ENCODE measurements at places on chromosomes 12 and 14. TPM values are rescaled to one million over a fixed set of nuclear protein-coding genes. Genes with fewer than 3 reads are reported as not detected.

The TAS2R8 gene
- total RNA-seq = not detected

GRCh38 chr12:84201976-84202375 lies 710.6 kb downstream of the SLC6A15 start:
- no peaks in the 10 kb centered on the region for H3K27me3 ChIP-seq
- no peaks in the 10 kb centered on the region for H3K4me1 ChIP-seq
- no peak overlapping the region for H3K4me3 ChIP-seq
- no peak for DNase-seq
- no peaks in the 10 kb centered on the region for H3K36me3 ChIP-seq

The MIS18BP1 gene
- total RNA-seq = 4.7 TPM

DNA sequence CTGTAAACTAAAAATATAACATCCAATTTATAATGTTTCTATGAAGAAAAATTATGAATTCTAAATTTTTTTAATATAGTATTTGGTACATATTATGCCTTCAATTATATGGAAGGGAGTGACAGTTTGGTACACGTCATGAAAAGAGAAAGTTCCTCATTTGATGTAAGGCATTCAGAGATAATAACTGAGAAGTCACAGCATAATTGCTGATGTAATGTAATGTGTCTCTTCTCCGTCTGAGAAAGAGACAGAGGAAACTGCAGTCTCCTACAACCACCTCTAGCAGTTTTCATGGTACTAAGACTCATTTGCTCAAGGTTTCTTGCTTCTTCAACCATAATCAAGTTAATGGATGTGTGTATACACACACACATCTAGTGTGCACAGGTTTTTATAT lies 2.3 kb upstream of the CD69 start:
- DNase-seq = no peak
- no peaks in the 10 kb centered on the region for H3K36me3 ChIP-seq
- H3K4me3 ChIP-seq = no peak overlapping the region
- no peaks in the 10 kb centered on the region for H3K27me3 ChIP-seq

The PUS7L gene
- 4.4 TPM for total RNA-seq

The HCAR1 gene
- not detected for total RNA-seq

GRCh38 chr14:80216818-80217217 lies 5.5 kb upstream of the DIO2 start:
- DNase-seq = no peak
- no peaks in the 10 kb centered on the region for H3K27me3 ChIP-seq
- peaks cover 2% of the 10 kb centered on the region for H3K4me1 ChIP-seq
- H3K27ac ChIP-seq = peak overlapping the region; percentile 11
- no peaks in the 10 kb centered on the region for H3K36me3 ChIP-seq

- H3K27ac ChIP-seq = no peak overlapping the region
- no peak overlapping the region for H3K4me3 ChIP-seq
- H3K4me1 ChIP-seq = no peaks in the 10 kb centered on the region
- DNase-seq = no peak
Measured at GRCh38 chr12:126474703-126475102, 1409.5 kb downstream of the AACS start.

DNA sequence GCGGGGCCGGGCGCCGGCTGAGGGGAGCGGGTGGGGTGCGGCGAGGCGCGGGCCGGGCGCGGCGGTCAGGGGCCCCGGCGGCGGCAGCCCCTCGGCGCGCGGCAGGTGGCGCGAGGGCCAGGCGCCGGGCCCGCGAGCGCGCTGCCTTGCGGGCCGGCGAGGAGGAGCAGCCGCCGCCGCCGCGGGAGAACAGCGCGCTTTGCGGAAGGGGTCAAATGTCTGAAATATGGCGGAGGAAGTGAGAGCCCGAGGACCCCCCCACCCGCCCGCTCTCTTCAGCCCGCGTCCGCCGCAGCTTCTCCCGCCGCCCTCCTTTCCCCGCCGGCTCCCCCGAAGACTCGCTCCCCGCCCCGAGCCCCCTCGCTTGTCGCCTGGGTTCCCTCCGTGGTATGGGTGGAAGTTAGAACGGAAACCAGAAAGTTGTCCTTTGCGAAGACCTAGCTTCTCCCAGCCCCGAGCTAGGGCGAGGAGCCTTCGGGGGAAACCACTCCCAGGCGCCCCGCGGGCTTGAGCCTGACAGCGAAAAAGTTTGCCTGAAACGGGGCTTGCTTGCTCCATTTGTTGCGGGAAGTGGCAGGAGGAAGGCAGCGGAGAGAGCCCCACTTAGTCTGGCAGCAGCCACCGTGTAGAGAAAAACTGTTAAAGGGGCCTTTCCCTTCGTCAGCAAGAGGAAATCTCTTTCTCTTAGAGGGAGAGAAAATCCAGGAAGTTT lies 551 bp downstream of the RAP1B start:
- no peaks in the 10 kb centered on the region for H3K27me3 ChIP-seq
- DNase-seq = peak; percentile 53
- no peaks in the 10 kb centered on the region for H3K36me3 ChIP-seq
- peaks cover 44% of the 10 kb centered on the region for H3K4me1 ChIP-seq

DNA sequence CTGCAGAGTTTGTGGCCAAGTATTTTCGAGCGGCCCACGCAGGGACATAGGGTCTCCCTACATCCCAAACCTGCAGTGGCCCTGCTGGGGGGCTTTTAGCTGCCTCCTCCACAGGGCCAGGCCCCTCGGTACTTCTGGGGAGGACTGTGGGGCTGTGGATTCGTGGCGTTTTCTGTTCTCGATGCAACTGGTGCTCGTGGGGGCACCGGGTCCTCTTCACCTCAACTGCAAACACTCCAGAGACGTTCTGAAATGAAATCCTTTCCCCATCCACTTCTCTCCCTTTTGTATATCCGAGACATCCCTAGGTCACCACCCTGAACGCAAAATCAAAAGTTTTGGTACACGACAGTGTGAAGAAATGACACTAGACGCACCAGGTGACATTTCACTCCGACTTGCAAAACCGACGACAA lies 2.3 kb downstream of the RFX4 start:
- no peaks in the 10 kb centered on the region for H3K36me3 ChIP-seq
- no peak overlapping the region for H3K27ac ChIP-seq
- H3K4me1 ChIP-seq = peaks cover 44% of the 10 kb centered on the region
- no peak overlapping the region for H3K4me3 ChIP-seq

DNA sequence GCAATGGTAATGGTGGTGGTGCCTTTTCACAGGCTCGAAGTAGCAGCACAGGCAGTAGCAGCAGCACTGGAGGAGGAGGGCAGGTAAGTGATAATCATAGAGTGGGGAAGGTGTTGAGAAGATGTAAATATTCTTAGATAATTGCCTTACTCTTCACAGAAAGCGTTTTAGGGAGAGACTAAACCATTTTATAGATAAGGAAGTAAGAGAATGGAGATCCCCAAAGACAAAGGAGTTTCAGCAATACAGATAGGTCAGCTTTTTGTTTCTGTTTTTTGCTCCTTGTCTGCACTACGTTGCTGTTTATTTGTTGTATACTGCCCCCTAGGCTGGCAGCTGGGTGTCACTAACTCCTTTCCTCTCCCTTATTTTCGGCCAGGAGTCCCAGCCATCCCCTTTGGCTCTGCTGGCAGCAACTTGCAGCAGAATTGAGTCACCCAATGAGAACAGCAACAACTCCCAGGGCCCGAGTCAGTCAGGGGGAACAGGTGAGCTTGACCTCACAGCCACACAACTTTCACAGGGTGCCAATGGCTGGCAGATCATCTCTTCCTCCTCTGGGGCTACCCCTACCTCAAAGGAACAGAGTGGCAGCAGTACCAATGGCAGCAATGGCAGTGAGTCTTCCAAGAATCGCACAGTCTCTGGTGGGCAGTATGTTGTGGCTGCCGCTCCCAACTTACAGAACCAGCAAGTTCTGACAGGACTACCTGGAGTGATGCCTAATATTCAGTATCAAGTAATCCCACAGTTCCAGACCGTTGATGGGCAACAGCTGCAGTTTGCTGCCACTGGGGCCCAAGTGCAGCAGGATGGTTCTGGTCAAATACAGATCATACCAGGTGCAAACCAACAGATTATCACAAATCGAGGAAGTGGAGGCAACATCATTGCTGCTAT lies 2.0 kb downstream of the SP1 start:
- H3K27ac ChIP-seq = peak overlapping the region; percentile 99
- H3K4me1 ChIP-seq = peaks cover 70% of the 10 kb centered on the region
- H3K36me3 ChIP-seq = no peaks in the 10 kb centered on the region
- H3K4me3 ChIP-seq = peak overlapping the region; percentile 57
- H3K27me3 ChIP-seq = no peaks in the 10 kb centered on the region

GRCh38 chr12:85509857-85510256 lies 229.8 kb downstream of the ALX1 start:
- H3K27ac ChIP-seq = no peak overlapping the region
- no peaks in the 10 kb centered on the region for H3K4me1 ChIP-seq
- H3K4me3 ChIP-seq = no peak overlapping the region
- no peak for DNase-seq
- no peaks in the 10 kb centered on the region for H3K27me3 ChIP-seq

The DLGAP5 gene
- not detected for total RNA-seq

DNA sequence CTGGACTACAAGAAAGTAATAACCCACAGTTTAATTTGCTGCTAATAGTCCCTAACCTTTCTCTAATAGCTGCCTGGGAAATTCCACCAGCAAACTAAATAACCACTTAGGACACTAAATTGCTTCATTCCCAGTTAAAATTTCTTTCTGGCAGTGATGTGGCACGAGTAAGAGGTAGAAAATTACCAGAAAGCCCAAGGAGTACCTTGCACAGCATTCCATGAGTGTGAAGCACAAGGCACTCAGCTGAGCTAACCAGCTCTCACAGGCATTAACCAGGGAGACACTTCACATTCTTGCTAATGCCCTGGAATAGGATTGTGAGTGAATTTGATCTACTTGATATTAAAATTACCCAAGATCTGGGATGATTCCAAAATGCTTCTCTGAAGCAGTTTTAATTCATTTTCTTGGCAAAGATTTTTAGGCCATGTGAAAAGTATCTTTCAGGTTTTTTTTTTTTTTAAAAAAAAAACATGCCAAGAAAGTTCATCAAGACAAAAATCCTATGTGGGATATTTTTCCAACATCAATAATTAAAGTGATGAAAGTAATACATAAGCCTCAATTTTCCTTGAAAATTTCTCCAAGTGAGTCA lies 29.5 kb downstream of the TSPAN8 start:
- H3K4me1 ChIP-seq = no peaks in the 10 kb centered on the region
- DNase-seq = no peak
- H3K27me3 ChIP-seq = no peaks in the 10 kb centered on the region
- H3K36me3 ChIP-seq = no peaks in the 10 kb centered on the region
- H3K27ac ChIP-seq = no peak overlapping the region
- no peak overlapping the region for H3K4me3 ChIP-seq

DNA sequence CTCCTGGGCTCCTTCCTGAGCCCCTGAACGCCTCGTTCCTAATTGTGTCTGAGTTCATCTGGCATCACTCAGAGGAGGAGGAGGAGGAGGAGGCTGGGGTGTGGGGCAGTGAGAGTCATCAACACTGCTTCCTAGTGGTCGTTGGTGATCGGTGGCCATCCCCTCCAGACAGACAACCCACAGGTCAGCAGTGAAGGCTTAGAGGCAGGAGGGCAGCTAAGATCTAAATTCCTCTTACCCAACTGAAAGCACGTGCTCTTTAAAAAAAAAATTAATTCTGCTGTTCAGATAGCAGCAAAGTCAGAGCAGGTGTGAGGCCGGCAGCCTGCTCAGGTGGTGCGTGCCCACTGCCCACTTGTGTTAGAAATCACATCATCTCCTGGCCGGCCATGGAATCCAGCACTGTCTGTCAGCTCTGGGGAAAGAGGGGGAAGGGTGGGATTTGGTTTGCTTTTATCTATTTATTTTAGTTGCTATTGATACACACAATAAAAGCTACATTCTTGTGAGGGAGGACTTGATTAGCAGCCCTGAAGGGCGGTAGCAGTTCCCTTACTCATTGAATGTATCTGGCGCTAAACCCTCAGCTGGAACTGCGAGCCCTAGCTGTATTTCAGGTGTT lies 46.6 kb downstream of the PPP2R5C start:
- peaks cover 32% of the 10 kb centered on the region for H3K4me1 ChIP-seq
- no peaks in the 10 kb centered on the region for H3K36me3 ChIP-seq
- DNase-seq = no peak
- H3K4me3 ChIP-seq = no peak overlapping the region

The GALNT8 gene
- total RNA-seq = 0.07 TPM

The MYF6 gene
- 673 TPM for total RNA-seq

The TMEM117 gene
- 19.4 TPM for total RNA-seq
